Right atrium auricular region (tissue), 2 donors: ENCODE measurements at places on chromosomes 5 and 9.

DNA sequence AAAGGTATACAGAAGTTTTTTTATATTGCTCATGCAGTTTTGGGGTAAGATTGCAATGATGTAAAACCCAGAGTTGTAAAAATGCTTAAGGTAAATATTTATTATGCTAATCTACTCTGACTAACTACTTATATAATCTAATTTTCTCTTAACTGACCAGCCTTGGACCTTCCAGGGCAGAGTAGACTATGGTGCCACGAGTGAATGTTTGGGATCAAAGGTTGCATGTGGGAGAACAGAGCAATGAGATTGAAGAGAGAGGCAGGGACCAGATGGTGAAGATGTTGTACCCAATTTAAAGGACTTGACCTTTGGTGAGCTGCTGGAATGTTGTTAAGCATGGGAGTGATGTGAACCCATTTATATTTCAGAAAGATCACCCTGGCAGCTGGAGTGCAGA, 34.8 kb upstream of the PANK3 start:
- no peak for DNase-seq

- no peak for DNase-seq
Observed at GRCh38 chr5:89276566-89277305, 393.8 kb upstream of the MEF2C start.

DNA sequence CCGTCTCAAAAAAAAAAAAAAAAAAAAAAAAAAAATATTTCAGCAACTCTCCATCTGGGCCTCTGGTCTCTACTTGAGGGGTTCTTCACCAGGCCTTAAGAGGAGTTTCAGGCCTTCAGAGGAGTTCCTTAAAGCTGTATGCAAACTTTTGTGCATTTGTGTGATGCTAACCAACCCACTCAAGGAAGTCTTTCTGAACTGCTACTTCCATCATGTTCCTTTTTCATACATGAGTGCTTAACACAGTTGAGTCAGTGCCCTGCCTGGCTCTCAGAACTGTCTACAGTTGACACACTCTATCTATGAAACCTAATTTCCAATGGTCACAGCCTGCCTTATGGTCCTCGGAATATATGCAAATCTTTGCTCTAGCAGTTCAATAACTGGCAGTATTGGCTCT, 146.5 kb downstream of the MEF2C start:
- no peak for DNase-seq

- DNase-seq, result no peak
Observed at GRCh38 chr5:141529002-141529401, 40.1 kb downstream of the PCDHGC5 start.

DNA sequence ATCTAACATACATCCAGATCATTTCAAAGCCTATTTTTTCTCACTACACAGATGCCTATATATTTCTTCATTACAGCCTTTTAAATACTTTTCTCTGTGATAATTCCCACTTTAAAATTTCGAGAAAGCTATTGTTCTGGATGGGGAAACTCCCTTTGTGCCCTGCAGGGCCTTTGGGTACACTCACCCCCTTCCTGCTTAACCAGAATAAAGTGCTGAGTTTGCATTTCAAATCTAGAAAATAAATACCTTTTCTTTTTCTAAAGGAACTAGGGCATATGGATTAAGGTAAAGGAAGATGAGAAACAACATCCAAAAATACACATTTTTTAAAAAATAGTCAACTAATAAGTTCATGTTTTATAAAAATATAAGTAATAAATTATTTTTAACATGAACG, 323.9 kb downstream of the ADGRV1 start:
- no peak for DNase-seq

- DNase-seq, result no peak
Observed at GRCh38 chr9:2745560-2746380, 28.5 kb downstream of the KCNV2 start.

DNA sequence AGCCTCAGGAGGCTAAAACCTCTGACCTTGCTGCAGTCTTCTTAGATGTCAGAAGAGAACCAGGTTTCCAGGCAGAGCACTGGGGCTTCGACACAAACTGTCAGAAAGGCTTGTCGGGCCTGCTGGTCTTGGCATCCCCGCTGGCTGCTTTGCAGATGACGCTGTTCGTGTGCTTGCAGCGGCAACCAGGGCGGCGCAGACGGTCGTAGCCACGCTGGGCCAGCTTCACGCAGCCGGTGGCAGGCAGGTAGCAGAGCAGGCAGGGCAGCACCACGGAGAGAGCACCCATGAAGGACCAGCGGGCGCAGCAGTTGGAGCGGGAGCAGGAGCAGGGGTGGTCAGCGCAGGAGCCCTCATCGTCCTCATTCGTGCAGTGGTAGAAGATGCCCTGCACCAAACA, 10.7 kb downstream of the SPRY4 start:
- no peak for DNase-seq

GRCh38 chr5:87027570-87027969, 240.1 kb upstream of the RASA1 start:
- DNase-seq, result no peak

DNA sequence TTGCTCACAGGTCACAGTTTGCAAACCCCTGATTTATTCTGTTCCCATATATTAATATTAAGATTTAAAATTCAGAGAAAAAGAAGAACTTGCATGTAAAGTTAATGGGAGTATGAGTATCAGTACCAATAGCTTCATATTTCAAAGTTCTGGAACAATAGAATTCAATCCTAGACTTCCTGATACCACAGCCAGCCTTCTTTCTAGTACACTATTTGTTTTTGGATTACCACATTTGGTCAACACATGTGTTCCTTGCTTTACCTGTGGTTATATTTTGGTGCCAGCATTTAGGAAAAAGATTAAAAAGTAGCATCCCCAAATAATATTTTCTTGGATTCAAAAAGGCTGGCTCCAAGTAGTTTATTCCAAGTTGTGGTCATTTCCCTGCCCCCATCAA, 49.5 kb downstream of the SPINK5 start:
- no peak for DNase-seq

DNA sequence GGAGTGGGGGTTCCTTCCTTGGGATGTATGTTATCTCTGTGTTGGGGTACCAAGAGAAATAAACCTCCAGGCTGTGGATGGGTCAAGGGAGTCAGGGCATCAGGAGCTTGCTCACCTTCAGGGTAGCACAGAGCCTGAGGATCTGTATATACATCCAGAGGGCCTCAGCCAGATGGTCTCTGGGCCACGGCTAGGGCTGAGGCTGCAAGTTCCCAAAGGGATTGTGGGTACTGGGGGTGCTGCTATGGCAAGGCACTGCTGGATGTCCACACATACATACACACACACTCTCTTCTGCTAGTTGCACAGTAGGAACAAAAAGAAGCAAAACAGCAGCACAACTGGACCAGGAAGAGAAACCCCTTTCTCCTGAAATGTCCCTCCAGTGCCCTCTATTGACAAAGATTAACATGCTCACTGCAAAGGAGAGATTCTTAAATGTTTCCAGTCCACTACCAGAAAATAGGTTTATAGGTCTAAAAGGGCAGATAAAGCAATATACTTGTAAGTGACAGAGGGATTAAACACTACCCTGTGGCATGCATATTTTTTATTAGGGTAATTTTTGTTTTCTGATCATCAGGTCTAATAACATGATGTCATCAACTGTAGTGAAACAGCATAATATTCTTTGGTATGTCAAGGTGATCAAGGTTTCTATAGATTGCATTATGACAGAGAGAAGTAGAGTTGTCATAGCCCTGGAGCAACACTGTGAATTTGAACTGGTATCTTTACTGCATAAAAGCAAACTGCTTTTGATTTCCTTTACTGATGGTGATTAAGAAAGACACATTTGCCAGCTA, 56.3 kb upstream of the KCNN2 start:
- DNase-seq, result no peak

DNA sequence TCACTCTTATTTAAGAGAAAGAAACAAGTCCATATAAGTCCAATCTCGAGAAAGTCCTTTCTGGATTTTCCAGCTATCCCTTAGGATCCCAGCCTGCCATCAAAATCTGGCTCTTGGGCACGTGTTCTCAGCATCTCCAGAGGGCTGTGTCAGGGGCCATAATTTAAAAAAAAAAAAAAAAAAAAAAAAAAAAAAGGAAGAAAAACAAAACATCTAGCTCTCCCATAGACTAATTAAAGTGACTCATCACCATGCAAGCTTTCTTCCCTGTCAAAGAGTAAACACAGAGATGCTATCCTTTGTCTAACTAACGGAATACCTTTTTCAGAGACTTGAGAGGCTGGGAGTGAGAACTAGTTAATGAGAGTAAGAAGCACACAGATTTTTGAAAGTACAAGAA, 44.9 kb upstream of the MYO10 start:
- DNase-seq, result no peak

DNA sequence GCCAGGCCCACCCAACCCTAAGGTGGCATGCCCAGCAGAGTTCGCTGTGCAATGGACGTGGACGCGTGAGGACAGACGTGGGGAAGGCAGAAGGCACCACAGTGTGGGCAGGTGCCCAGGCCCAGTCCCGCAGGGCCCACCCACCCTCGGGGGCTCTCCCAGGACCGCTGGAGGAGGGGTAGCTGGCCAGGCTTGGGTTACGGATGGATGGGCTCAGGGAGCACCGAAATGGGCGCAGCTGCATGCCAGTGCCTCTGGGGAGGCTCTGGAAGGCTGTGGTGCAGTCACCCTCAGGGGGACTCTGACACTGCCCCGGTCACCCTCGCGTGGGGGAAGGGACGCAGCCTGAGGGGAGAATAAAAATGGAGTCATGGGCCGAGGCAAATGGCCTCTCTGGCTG, 9.6 kb upstream of the GPSM1 start:
- DNase-seq, result no peak

DNA sequence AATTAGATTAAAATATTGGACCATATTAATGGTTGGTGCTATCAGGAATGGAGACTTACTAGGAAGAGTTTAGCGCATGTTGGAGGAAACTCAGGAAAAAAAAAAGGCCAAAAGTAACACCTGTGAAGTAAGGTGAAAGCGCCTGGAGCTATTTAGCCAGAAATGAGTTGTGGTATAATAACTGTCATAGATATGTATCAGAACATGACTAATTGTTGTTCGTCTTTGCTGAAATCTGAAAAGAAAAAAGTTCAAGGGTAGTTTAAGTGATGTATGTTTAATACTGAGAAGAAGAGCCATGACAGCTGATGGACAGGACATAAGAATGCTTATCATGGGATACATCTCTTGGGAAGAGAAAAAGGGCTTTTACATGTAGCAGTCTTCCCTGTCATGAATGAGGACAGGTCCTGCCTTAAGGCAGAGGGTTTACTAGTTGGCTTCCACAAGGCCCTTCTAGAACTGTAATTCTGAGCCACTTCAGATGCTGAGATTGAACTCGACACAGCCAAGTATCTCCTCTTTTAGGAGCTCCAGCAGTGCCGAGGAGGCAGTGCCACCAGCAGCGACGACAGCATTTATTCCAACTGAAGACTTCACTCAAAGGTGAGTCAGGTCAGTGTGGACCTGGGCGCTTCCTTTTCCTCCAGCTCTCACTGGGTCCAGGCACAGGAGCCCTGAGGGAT, 940 bp upstream of the CAMK4 start:
- no peak for DNase-seq

- no peak for DNase-seq
Observed at GRCh38 chr5:99102073-99102697, 173.4 kb upstream of the CHD1 start.

GRCh38 chr9:16453390-16453789, 417.1 kb downstream of the BNC2 start:
- no peak for DNase-seq

- no peak for DNase-seq
Observed at GRCh38 chr9:29176786-29177185, 1603.5 kb upstream of the C9orf72 start.

DNA sequence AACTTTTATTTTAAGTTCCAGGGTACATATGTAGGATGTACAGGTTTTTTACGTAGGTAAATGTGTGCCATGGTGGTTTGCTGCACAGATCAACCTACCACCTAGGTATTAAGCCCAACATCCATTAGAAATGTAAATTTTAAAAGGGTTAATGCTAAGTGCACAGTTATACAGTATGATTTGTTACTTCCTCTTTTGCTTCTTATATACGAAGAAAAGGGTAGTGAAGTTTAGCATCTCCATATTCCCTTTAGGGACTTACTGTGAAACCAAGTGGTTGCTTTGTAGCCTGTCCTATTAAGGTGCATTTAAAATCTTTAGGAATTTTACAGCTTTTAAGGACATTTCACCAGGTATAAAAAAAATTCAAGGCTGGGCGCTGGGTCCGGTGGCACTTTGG, 46.4 kb downstream of the RBM27 start:
- no peak for DNase-seq

DNA sequence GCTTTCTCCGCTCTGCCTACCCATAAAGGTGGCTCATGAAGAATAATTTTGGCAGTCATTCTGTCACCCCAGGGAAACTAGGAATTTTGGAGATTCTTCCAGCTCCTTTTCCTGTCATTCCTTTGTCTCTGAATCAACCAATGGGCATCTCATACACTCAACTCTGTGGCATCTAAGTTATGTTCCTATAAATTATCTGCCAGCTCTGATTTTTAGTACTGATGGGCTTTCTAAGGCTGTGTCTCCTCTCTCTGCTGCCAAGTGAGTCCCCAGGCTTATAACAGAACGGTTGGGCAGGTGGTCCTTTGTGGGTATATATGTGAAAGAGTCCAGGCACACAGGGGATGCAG, 226.8 kb downstream of the NMUR2 start:
- no peak for DNase-seq

DNA sequence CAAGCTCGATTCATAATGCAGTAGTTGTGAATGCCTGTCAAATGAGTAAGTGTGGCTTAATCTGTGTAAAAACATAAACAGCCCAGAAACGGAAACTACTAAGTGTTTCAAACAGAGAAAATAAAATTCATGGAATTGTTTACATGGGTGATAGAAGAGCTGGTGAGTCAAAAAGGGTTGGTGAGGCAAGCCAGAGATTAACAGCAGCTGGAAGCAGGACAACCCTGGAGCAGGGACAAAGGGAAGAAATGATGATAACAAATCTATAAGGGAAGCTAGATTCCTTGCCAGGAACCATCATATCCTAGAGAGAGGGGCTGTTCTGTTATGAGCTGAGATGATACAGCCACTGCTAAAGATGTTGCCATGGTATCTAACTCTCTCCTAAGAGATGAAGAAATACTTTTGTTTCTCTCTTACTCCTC, 18.0 kb upstream of the PRR16 start:
- DNase-seq, result no peak
